ENCODE measurements at places on chromosomes 11 and 22. TPM values are rescaled to one million over a fixed set of nuclear protein-coding genes. Genes with fewer than 3 reads are reported as not detected.
A peak's percentile ranks its signal among the peaks of the same experiment; 100 is the strongest.

GRCh38 chr11:27812341-27812740, 112.1 kb upstream of the BDNF start:
- no peak for DNase-seq

DNA sequence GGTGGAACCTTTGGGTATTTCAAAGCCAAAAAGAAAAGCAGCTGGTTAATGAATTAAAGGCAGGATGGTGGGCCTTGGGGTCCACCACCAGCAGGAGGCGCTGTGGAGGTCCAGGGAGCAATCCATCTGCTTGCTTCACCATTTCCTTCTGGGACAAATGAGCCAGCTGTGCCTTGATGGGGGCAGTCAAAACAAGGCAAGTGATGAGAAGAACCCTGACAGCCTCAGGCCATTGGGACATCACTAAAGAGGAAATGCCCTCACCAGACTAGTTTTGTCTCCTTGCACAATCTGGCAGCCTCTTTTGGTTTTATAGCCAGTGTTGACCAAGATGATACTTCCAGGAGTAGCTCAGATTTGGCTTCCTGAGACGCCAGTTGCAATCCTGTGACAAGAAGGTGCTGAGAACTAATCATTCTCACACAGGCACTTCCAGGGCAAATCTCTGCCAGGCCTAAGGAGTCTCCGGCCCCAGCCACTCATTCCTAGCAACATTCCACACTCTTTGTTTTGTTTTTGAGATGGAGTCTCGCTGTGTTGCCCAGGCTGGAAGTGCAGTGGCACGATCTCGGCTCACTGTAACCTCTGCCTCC, 38.2 kb upstream of the WEE1 start:
- DNase-seq: peak; percentile 90

GRCh38 chr11:18485913-18486528, 30.4 kb downstream of the LDHAL6A start:
- DNase-seq: no peak

GRCh38 chr22:29342577-29343312, 27.2 kb upstream of the RASL10A start:
- peak; percentile 33 for DNase-seq

GRCh38 chr22:44068422-44069191, 44.5 kb downstream of the PARVB start:
- peak; percentile 65 for DNase-seq

The TMPRSS6 gene
- not detected for total RNA-seq

The SERPIND1 gene
- total RNA-seq: 0.08 TPM

The SCN3B gene
- total RNA-seq: 0.56 TPM

The CD6 gene
- total RNA-seq: 0.08 TPM

Measured in Right ventricle myocardium superior (tissue), 1 donor.